Esophagus muscularis mucosa (tissue), 4 donors: ENCODE measurements at places on chromosomes 11 and 22.
A peak's percentile ranks its signal among the peaks of the same experiment; 100 is the strongest.

DNA sequence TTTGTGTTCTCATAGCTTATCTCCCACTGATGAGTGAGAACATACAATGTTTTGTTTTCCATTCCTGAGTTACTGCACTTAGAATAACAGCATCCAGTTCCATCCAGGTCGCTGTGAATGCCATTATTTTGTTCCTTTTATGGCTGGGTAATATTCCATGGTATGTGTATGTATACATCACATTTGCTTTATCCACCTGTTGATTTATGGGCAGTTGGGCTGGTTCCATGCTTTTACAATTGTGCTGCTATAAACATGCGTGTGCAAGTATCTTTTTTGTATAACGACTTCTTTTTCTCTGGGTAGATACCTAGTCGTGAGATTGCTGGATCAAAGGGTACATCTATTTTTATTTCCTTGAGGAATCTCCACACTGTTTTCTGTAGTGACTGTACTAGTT, 74.8 kb downstream of the ZNF280B start:
- DNase-seq, result no peak

- DNase-seq, result no peak
Observed at GRCh38 chr11:61034111-61034510, 62.6 kb downstream of the CD6 start.

DNA sequence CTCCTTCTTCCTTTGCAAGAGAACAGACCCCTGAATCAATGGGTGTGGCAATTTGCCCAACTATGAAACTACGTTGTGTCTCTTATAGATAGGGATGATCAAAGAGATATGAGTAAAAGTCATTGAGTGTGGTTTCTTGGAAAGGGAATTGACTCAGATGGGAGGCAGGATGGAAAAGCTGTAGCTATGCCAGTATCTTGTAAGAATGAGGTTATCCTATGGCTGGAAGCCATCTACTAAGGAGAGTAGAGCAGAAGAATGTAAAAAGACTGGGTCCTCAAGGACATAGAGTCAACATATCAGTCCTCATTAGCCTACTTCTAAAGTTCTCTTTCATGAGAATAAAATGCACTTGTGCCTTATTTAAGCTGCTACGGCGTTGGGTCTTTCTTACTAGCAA, 78.9 kb upstream of the POU2AF2 start:
- no peak for DNase-seq

DNA sequence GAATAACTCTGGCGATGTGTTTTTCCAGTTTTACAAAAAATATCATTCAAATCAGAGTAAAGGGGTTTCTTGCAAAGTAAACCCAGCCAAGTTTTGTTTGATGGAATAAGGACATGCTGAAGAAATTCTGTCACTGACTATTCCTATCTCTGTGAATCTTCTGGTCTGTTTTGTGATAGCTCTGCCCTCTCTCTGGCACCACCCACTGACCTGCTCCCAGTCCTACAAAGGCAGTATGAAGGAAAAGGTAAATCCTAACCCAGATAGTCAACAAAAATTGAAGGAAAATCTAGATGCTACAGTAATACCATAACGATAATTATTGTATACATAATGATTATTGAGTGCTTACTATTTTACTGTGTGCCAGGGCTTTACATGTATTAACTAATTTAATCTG, 76.3 kb upstream of the TP53AIP1 start:
- DNase-seq, result no peak

DNA sequence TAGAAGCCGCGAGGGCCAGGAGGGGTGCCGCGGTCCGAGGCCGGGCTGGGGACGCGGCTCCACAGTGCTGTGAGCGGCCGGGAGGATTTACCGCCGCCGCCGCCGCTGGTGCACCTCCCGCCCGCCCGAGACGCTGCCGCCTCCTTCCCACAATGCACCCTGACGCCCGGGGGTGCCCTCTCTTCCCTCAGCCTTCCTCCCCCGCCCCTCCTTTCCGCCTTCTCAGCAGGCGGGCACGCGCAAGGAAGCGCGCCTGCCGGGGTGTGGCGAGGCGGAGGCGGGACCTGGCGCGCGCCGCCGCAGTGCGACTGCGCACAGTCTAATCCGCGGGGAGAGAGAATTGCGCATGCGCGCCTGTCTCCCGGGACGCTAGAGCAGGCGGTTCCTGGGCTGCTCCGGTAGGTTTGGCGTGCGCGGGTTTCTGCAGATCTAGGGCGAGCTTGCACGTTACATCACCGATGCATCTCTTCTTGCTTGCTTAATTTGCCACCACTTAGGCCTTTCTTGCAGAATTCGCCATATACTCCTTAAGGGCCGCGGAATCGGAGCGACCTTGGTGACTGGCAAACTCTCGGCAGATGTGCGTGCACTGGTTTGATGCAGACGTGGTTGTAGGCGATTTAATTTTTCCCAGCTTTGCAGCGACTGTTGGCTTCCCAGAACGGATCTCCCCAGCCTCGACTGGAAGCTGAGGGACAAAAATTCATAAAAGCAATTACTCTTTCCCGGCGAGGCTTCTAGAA, at the start of the genes GVQW3 and THAP12:
Gene GVQW3 (plus strand): TSS at position 347 of the 743 bp plus-strand sequence. CDS start 506 bp downstream, outside the sequence.
Gene THAP12 (minus strand): TSS at position 156 of the 743 bp plus-strand sequence. CDS start 296 bp downstream, outside the sequence.
- peak; percentile 99 for DNase-seq
